ENCODE measurements at places on chromosomes 4 and X.
A peak's percentile ranks its signal among the peaks of the same experiment; 100 is the strongest.

GRCh38 chr4:149553959-149554520 is 261.6 kb downstream of the IQCM start:
- DNase-seq = no peak

DNA sequence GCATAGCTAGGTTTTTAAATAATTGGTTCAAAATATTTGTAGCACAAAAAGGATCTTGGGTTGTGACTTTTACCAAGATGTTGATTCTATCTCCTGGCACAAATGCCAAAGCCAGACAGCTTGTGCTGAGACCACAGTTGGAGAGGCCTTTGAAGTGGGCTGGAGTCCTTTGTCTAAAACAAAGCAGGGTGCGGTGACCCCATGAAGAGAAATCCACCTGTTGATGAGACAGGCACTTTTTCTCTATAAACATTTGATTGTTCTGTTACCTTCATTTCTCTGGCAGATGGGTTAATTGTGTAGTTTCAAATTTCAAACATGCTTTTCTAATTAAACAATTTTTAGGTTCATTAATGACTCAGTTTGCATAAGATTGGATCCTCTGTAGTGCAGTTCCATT is 56.7 kb downstream of the STOX2 start:
- no peak for DNase-seq

DNA sequence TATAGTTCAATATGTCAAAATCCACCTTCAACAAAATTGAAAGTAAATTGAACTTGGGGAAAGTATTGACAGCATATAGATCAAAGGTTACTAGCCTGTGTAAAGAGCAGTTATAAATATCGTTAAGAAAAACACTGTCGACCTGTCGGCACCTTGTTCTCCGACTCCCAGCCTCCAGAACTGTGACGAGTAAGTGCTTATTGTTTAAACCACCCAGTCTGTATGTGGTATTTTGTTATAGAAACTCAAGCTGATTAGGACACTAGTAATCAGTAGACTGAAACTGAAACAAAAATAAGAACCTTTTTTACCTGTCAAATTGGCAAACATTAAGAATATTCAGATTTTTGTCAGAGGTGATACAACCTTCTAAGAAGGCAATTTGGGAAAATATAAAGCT is 17.0 kb downstream of the HTT start:
- no peak for DNase-seq

DNA sequence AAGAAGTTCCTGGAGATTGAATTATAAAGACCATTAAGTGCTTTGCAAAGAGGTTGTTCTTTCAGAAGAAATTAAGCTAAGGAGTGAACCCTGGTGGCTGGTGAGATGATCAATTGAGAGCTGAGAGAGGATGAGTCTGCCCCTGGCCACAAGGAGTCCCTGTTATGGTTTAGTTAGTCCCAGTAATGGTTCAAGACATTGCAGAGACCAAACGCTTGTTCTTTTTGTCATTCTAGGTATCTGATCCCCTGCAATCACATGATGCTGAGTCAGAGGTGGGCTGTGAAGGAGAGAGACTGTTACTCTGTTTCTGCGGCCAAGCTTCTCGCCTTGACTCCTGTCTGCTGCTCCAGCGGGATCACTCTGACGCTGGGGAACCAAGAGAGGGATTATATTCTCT is 114.5 kb downstream of the GATB start:
- DNase-seq = no peak

- no peak for DNase-seq
Measured at GRCh38 chr4:95268819-95269565, 279.8 kb downstream of the UNC5C start.

DNA sequence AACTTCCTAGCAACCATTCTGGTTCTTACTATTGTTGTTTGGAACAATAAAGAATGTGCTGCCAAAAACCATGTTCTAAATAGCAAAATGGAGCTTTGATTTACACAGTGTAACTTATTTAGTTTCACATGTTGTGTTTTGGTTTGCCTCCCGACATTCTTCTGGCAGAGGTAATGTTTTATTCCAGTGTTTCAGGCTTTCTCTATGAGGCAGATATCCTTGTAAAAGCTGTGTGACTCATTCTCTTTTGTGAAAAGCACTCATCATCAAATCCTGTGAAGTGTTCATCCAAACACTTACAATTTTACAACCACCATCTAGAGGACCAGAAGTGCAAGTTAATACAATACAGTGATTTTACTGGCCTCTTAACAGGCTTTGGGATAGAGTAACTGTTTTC is 219.0 kb upstream of the GIMD1 start:
- DNase-seq = peak; percentile 70

GRCh38 chr4:168019921-168020320 is 72.4 kb upstream of the ANXA10 start:
- no peak for DNase-seq

- no peak for DNase-seq
Measured at GRCh38 chr4:55159851-55160250, 34.5 kb upstream of the KDR start.

GRCh38 chr4:3021627-3022026 is 52.7 kb downstream of the HTT-AS start:
- DNase-seq = no peak

DNA sequence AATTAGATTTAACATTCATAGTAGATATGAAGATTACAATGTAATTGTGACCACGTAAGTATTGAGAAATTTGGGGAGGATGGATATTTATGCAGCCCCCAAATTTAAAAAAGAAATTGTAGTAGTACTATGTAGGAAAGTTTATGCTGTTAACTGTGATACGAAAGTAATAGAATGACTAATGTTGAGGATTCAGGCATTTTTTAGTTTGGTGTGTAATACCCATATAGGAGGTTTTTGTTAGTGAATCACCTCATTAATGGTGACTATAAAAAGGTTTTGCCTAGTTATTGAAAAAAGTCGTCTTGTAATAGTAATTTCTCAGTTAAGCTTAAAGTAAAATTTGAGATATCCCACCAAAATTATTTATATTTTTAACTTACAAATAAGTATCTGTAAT is 67.2 kb downstream of the SMARCAD1 start:
- DNase-seq = peak; percentile 18

- no peak for DNase-seq
Measured at GRCh38 chr4:93480452-93480851, 348.1 kb upstream of the ATOH1 start.

GRCh38 chr4:105350859-105351490 is 122.9 kb downstream of the PPA2 start:
- DNase-seq = peak; percentile 49

- no peak for DNase-seq
Measured at GRCh38 chr4:59936566-59936965, 1263.6 kb upstream of the ADGRL3 start.

DNA sequence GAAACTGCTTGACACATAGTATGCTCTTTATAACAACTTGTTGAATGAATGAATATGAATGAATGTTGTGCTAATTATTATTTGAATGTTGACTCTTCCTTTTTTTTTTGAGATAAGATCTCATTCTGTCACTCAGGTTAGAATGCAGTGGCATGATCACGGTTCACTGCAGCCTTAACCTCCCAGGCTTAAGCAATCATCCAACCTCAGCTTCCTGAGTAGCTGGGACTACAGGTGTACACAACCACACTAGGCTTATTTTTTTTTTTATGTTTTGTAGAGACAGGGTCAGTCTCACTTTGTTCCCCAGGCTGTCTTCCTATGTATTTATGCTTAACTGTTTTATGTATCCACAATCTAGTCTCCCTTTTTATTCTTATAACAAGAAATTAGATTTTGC is 114.7 kb upstream of the WDFY3 start:
- no peak for DNase-seq

DNA sequence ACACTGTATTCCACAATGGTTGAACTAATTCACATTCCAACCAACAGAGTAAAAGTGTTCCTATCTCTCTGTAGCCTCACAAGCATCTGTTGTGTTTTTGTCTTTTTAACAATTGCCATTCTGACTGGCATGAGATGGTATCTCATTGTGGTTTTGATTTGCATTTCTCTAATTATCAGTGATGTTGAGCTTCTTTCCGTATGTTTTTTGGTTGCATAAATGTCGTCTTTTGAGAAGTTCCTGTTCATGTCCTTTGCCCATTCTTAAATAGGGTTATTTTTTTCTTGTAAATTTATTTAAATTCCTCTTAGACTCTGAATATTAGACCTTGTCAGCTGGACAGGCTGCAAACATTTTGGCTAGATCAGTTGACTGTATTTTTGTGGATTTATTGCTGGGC is 78.2 kb downstream of the VSIG4 start:
- no peak for DNase-seq

DNA sequence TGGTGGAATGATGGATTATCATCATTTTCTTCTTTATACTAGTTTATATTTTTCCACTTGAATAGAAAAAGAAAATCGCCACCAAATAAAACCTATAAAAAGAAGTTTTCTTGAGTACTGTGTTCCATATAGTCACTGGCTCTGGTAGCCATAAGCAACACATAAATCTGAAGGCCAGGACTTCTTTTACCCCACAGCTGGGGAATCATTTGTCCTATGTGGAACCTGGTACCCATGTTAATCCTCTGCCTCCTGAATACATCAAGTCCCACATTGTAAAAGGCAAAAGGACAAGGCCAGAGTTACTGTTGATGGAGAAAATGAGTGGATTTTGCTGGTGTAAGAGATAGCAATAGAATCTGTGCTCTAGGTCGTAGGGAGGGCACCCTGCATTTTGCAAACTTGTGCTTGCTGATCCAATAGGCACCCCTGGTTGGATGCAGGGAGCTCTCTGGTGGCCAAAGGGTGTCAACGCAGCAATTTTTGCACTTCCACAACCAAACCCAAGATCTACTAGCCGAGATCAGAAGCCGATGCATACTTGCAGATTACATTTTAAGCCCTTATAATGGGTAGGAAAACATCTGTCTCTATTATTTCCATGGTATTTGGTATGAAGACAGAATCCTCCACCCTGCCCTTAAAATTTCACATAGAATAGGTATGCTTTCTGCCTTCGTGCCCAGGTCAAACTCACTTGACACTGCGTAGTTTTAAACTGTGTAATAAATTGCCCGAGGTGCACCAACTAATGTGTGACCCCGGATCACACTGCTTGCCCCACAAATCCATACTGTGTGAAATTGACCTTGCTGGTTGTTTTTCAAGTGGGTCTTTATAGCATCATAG is 146.2 kb upstream of the SCML1 start:
- peak; percentile 0 for DNase-seq

DNA sequence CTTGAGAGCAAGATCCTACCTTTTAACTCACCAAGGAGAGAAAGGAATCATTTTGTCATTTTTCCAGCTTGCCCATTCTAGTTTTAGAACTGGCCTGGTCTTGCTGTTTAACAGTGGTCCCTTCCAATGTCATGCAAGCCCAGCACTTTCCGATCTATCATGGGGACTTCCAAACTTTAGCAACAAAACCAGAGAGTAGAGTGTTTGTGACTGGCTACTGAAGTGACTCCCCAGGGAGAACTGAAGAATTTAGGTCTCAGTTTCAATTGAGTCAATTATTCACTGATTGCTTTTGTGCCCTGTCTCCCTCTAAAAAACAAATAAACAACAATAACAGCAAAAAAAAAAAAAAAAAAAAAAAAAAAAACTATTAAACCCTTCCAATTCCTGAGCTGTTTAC is 108.3 kb downstream of the LHFPL1 start:
- no peak for DNase-seq

DNA sequence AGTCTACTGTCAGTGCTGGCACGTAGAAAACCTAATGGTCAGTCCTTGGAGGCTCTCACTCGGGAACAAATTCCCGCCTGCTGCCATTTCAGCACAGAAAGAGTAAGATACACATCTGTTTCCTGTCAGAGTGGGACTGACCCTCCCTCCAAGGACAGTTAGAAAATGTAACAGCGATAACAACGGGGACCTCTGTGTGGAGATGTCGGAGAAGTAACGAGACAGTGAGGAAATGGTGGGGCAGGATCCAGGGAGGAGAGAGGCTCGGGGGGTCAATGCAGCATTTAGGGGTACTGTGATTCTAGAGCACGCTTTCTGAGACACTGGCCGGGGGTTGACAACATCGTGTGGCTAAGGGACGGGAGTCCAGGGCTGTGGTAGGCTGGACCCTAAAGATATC is 36.0 kb upstream of the SORCS2 start:
- no peak for DNase-seq

DNA sequence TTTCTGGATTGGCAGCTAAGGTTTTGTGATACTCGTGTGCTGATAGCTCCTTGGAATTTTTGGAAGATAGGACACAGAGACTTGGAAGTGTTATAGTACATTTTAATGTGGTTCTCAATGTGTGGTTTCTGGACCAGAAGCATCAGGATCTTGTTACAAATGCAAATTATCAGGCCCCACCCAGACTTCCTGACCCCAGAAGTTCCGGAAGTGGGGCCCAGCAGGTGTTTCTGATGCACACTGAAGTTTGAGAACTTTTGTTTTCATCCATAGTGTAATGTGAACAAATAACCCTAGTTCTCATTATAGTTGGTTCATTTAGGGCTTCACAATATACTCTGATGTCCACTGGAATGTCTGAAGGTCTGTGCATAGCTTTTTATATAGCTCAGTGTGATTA is 49.6 kb downstream of the LAMP2 start:
- no peak for DNase-seq

GRCh38 chrX:29762006-29762405 is 453.4 kb upstream of the MAGEB2 start:
- DNase-seq = no peak

DNA sequence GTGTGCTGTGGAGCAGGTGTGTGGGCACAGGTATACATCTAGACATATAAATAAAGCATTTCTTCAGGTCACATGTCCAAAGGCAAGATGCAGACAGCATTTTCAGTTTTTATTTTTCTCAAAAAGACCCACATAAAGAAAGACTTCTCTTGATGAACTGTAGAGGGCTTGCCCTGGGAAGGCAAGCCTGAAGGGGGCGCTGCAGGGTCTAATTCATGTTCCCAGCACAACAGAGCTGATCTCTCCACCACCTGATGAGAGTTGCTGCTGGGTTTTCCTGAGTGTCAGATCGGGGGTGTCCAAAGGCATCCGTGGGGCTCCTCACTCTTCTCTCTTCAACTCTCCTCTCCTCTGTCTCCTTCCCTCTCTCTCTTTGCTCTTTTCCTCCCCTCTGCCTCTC is 26.6 kb downstream of the ADRA2C start:
- DNase-seq = no peak

GRCh38 chrX:18899796-18900380 is 84.0 kb downstream of the PHKA2 start:
- DNase-seq = no peak

DNA sequence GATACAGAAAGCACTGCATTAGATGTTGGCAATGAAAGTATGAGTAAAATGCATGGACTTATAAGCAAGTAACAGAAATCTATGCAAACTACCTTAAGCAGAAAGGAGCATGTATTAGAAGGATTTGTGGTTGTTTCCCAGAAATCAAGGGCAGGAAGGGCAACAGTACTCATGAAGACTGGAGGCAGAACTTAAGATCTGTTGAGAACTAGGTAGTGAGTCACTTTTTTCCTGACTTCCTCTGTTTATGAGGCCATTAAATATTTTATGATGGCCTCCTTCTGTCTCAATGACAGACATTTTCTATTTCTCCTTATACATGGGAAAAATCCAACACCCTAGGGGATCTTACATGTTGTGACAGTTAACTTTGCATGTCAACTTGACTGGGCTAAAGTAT is 398.2 kb downstream of the MID1IP1 start:
- no peak for DNase-seq

GRCh38 chr4:174575436-174575835 is 53.1 kb upstream of the HPGD start:
- DNase-seq = no peak
